ENCODE measurements at places on chromosomes 6 and 20.

- DNase-seq, result no peak
Measured at GRCh38 chr20:50658804-50659380, 32.5 kb downstream of the RIPOR3 start.

DNA sequence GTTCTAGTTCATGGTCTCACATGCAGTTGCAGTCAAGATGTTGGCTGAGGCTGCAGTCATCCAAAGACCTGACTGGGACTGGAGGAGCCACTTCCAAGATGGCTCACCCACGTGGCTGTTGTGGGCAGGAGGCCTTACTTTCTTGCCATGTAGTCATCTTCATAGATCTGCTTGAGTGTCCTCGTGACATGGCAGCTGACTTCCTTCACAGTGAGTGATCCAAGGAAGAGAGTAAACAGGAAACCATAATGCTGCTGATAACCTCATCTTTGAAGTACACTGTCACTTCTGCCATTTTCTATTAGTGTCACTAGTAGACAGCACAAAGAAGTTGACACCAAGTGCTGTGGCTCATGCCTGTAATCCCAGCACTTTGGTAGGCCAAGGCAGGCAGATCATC is 40.1 kb upstream of the AKIRIN2 start:
- no peak for DNase-seq

- no peak for DNase-seq
Measured at GRCh38 chr6:146210406-146211083, 181.7 kb downstream of the GRM1 start.

GRCh38 chr6:42402184-42402583 is 49.5 kb downstream of the TRERF1 start:
- DNase-seq, result no peak

DNA sequence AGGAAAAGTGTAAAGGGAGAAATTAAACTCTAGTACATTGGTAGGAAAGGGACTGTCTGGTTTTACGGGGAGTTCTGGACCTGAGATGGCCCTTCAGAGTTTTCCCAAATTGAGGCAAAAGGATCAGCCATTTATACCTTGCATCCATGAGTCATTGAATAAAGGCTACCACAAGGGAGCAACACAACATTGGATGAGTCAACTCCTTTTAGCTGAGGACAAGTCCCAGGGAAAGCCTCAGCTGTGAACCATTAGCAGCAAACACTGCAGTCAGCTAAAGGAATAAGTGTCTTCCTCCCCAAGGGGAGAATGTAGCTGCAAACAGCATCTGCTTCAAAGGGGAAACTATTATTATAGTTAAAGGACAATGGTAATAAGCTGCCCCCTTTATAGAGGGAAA is 468.7 kb upstream of the ID4 start:
- no peak for DNase-seq

GRCh38 chr6:14393910-14394309 is 276.3 kb downstream of the CD83 start:
- no peak for DNase-seq

- no peak for DNase-seq
Measured at GRCh38 chr20:1918491-1919165, 23.4 kb downstream of the SIRPA start.

DNA sequence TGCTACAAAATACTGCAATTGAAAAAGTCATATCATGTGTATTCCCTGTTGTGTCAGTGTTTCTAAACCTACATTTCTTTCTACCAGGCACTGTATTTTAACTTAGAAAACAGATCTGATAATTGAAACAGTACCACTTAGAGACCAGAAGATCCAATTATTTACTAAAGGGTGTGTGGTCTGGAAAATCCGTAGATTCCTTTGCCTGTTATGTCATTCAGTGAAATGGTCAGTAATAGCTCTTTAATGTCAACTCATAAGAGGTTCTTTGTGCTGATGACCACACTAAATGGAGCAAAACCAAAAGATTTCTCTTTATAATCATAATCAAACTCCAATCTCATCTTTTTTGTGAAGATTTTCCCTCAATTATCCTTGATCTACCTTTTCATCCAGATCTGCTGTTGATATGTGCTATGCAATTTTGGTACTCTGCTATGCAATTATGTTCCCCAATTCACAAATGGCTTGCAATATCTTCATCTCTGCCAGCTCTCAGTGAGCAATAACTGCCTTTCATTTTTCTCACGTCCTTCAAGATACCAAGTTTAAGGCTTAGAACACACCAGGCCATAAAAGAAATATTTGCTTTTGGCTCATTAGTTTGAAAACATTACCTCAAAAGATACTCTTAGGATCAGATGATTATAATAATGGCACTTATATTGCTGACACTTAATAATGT is 165.5 kb downstream of the MOXD1 start:
- no peak for DNase-seq

- no peak for DNase-seq
Measured at GRCh38 chr6:33490621-33491020, 36.2 kb downstream of the ZBTB9 start.

- no peak for DNase-seq
Measured at GRCh38 chr6:144912474-144912873, 627.3 kb downstream of the UTRN start.

GRCh38 chr6:151576633-151577032 is 82.8 kb downstream of the CCDC170 start:
- no peak for DNase-seq

DNA sequence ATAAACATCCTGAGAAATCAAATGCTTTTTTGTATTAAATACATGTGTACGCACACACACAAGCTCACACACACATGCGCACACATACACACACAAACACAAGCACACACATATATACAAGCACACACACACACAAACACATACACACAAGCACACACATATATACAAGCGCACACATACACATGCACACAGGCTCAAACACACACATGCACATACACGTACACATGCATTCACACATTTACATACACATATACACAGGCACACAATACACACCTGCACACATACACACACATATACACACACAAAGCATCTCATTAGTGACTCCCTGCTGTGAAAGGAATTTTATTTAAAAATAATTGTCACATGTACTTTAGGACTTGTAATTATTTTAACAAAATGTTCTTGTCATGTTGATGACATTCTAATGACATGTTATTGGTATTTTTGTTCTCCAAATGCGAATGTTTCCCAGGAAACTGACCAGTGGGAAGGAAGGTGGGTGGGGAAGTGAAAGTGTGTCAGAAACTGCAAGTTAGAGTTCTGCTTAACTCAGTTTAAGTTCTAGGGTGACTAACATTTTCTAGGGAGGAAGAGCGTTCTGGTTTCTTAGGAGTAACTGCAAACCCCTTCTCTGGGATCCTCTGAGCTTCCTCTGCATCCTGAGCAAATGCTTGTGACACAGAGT is 113.9 kb upstream of the ZNF217 start:
- peak; percentile 20 for DNase-seq

DNA sequence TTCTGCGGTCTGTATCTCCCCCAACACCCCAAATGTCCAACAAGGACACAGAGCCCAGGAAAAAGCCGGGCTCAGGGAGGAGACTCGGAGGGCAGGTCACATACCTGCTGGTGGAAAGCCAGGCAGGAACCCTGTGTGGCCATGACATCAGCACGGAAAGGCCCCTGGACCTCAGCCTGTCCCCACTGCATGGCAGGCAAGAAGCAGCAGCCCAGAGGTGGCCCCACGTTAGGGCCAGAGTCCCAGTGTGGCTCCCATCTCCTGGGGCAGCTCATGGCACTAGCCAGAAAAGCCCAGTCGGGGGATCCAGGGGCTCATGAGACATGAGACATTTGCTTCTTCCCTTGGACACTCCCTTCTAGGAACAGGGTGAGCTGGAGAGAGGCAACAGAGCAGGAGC is 258.7 kb downstream of the DLL1 start:
- DNase-seq, result no peak

DNA sequence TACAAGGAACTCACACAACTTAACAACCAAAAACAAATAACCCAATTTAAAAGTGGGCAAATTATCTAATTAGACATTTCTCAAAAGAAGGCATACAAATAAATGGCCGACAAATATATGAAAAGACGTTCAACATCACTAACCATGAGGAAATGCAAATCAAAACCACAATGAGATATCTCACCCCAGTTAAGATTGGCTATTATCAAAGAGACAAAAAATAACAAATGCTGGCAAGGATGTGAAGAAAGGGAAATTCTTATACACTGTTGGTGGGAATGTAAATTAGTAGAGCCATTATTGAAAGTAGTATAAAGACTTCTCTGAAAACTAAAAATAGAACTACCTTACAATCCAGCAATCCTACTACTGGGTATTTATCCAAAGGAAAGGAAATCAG is 96.7 kb upstream of the SIRPG start:
- no peak for DNase-seq

GRCh38 chr6:125899726-125900182 is 56.8 kb upstream of the HINT3 start:
- DNase-seq, result no peak

DNA sequence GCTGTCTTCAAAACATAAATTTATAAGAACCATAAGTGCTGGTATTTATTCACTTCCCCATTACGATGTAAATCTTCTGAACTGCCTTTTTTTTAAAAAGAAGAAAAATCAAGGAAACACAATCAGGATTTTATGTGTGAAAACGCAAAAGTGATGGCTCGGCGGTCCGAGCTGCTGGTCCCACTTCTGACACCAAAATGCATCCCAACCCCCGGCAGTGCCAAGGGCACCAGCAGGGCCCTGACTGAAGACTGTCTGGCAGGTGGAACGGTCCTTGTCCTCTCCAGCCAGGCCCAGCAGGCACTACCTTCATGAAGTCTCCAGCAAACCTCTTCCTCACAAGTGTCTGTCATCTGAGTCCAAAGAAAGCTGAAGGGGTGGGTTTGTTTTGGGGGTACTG is 41.2 kb downstream of the TBC1D7 start:
- DNase-seq, result no peak

- no peak for DNase-seq
Measured at GRCh38 chr6:96789871-96790270, 47.4 kb downstream of the GPR63 start.

DNA sequence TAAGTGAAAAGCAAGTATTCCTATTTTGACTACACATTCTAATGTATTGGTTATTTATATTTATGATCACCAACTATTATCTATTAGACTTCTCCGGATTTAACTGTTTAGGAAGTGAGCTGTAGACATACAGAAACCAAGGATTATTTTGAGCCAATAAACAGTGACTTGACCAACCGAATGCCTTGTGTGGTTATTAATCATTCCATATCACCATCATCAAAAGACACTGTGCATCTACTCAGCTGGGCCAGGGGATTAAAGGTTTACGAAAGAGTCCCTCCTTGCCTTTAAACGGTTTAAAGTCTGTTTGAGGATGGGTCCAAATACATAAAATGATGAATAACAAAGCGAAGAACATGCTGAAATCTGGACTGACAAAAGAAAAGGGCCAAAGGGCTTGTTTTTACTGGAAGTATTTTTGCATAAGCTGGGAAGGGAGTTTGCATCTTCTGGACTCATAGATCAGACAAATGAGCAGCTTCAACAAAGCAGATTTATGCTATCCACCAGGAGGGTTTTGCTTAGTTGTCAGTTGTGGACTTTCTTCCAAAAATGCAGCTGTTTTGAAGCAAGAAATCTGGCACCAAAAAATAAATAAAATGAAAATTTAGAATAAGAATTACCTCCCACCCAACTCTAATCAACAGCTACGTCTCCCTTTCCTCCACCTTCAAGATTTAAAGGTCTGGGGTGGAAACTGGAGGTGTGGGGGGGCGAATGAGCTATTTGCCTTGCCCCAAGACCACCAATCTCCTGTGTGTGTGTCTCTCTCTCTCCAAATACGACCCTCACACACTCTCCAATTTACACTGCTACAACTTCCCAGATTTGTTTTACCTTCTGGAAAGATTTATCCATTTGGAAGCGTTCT is 33.6 kb upstream of the ID4 start:
- DNase-seq, result no peak

DNA sequence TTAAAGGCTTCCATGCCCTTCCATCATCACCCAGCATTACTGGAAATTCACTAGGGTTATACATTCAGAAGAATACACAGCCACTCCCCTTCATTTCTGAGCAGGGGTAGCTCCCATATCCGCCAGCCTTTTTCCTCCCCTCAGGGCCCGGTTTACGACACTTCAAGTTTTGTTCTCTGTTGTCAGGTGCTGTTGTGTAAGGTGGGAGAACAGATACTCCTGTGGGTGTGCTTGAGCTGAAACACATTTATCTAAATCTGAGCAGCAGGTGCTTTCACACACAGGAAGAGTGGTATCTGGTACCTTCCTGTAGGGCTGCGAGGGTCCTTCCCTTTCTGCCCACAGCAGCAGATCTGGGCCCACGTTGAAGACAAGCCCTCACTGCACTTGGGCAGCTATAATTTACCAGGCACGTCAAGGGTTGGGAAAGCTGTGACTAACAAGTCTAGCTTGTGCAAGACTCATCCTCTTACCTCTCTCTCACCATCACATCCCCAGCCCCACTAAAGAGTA is 215.8 kb upstream of the RREB1 start:
- no peak for DNase-seq

DNA sequence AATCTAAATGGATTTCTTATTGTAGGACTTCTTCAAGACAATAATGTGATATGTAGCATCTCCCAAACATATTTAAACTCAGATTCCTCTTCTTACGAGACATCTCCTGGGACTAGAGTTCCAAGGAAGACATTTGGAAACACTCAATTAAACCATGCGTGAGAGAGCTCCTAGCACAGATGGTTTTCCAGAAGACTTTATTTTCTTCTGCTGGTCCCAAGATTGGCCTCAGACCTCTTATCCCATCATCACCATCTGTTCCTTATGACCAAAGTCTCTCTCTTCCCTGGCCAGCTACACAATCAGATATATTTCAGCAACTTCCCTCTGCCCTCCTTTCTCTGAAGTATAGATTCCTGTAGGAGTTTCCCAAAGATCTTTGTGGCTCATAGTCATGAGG is 93.2 kb upstream of the JARID2 start:
- no peak for DNase-seq

GRCh38 chr6:129662406-129662766 is 47.6 kb downstream of the ARHGAP18 start:
- no peak for DNase-seq

- DNase-seq, result peak; percentile 23
Measured at GRCh38 chr6:16136621-16137450, 8.0 kb downstream of the MYLIP start.

GRCh38 chr20:47905628-47906347 is 120.5 kb upstream of the SULF2 start:
- DNase-seq, result no peak

DNA sequence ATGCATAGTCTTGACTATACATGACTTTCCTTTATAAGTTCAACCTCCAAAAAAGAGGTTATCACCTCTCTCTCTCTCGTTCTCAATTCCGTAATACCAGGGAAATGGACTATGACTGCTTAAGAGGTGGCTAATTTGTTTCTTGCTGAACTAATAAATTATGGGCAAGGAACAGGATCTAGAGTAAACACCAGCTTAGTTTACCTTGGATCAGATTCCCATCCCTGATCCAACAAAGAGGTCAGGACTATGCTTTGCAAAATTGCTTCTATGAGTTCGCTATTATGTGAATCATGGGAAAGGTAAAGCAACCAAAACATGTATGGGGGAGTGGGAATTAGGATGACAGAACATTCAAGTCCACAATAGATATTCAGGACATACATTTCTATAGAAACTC is 630.7 kb downstream of the HACE1 start:
- DNase-seq, result no peak

All from stimulated activated CD4-positive, alpha-beta T cell treated with anti-CD3 and anti-CD28 coated beads, Interleukin-12 subunit alpha, Interleukin-12 subunit beta, amount 100 ng/mL, for 24 hours (primary cell).